ENCODE measurements at places on chromosomes 4 and X.

GRCh38 chr4:168293386-168293975 lies 25.1 kb downstream of the DDX60 start:
- DNase-seq: no peak

- no peak for DNase-seq
Measured at GRCh38 chr4:40553995-40554394, 75.7 kb downstream of the RBM47 start.

GRCh38 chrX:105647749-105648148 lies 174.6 kb upstream of the NRK start:
- no peak for DNase-seq

DNA sequence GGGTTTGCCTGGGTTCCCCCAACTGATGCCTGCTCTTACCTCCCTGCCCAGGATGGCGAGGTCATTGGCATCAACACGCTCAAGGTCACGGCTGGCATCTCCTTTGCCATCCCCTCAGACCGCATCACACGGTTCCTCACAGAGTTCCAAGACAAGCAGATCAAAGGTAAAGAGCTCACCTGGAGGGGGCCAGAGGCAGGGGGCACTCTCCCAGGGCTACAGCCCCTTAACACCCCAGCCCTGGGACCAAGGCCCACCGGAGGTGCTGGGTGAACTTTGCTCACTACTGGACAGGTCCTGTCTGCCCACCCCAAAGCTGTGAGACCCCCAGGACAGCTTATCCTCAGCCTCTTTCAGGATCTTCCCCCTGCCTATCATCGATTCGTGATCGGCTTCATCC lies 24.5 kb downstream of the HTRA3 start:
- DNase-seq: no peak

GRCh38 chrX:39758791-39759525 lies 338.8 kb downstream of the BCOR start:
- DNase-seq: no peak

DNA sequence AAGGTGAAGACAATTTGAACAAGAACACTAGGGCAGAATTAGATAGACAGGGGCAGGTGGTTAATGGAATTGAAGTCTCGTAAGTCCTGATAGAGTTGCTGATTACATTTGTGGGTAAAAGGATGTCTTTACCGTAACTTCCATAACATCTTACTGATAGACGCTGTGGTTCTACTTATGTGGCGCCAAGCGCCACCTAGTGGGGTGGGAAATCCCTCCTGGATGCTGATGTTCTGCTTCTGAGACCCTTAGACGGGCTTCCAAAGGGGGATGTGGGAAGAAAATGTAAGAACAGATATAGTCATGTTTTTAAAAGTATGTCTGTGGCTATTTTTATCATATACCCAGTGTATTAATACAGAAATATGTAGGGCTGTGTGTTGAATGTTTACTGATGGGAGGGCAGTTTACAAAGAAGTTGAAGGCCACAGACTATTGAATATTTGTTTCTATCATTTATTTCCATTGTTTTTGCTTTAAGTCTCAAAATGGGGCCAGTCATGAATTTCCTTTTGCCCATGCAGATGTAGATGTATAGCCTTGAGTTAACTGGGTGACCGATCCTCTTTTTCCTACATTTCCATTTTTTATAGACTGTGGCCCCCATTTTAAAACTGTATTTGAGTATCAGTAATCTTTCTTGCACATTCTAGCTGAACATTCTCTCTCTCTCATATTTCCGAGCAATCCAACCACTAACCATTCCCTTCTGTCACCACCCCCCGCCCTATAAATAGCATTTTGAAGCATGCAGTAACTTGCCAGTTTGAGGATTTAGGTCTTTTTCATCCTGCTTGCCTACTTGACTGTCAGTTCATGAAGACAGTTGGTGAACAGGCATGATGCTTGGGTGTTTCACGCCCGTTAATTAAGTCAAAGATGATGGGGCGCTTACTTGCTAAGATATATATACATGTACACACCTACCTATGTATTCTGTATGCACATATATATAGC lies 12.1 kb upstream of the TLR8 start:
- no peak for DNase-seq

GRCh38 chr4:85496933-85497332 lies 22.0 kb downstream of the ARHGAP24 start:
- DNase-seq: no peak

- no peak for DNase-seq
Measured at GRCh38 chr4:157701695-157701994, 471.2 kb downstream of the GASK1B start.

DNA sequence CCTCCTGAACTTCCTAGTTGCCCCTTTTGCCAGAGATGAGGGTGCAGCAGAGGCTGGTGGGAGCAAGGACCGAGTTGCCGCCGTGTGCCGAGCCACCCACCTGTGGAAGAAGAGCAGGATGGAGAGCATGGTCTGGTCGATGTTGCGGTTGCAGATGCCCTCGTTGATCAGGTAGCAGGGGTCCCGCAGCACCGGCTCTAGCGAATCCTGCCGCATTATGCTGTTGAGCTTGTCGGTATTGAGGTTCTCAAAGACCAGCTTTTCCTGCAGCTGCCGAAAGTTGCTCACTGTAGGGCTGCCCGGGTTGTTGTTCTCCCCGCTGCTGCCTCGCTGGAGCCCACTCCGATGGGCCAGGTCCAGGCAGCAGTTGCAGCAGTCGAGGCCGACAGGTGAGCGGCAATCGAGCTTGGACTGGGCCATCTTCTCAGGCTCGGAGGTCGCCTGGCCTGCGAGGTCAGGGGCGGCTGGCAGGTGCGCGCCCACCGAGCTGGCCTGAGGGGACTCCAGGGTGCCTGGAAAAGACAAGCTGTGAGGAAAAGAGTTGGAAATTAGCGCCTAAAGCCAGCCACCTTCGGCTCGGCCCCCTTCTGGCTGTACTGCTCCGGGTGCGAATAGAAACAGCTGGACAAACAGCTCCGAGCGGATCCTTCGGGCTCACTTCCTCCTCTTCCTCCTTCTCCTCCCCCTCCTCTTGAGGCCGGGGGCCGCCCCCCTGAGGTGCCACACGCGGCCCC lies 420 bp downstream of the TSC22D3 start:
- DNase-seq: no peak

DNA sequence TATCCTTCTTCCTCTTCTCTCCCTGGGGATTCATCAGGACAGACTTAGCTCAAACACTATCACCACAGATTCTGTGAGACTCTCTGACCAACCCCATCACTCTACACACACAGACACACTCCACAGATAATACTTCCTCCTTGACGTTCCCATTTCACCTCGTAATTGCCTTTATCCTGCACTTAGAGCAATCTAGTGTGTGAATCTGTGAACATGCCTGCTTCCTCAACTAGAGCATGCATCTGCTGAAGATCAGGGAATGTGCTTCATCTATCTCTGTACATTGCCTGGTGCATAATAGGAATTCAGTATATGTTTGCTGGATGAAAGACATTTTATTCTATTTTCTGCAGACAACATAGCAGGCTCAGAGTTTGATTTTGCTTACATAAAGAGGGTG lies 25.1 kb upstream of the HS6ST2 start:
- DNase-seq: no peak

GRCh38 chr4:3715061-3715854 lies 50.9 kb upstream of the ADRA2C start:
- DNase-seq: no peak

- peak; percentile 54 for DNase-seq
Measured at GRCh38 chr4:52038103-52038912, at the start of gene SGCB. Gene SGCB (minus strand): TSS chr4:52038299. CDS start chr4:52038259, 40 bp downstream.

- DNase-seq: no peak
Measured at GRCh38 chr4:184421533-184422155, 52.7 kb downstream of the IRF2 start.

DNA sequence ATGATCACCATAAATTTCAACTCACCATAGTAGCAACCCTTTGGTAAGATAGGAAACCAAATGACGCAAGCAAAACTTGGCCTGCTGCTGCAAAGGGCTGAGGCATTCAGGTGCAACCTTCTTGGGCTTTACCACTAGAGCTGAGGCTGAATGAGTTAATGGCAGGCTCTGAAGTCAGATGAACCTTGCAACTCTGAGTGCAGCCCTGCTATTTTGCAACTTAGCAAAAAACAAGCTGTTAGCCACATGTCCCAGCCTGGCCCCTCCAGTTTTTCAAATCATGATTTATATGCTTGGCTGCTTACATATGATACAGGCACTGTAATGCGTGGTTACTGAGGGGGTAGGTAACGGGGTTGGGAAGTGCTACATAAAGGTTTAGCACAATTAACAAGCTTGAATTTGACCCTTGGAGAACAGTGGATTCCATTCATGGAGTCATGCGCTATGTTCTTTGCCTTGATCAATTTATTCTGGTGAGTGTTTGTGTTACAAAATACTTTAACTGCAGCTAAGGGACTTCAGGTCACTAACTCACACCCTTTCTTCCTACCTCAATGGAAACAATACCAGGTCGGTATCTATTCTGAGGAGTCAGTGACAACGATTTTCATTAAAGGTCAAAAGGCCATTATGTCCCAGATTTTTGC lies 80.5 kb upstream of the PPARGC1A start:
- DNase-seq: no peak

- DNase-seq: no peak
Measured at GRCh38 chr4:32136081-32136787, 1416.1 kb downstream of the PCDH7 start.

DNA sequence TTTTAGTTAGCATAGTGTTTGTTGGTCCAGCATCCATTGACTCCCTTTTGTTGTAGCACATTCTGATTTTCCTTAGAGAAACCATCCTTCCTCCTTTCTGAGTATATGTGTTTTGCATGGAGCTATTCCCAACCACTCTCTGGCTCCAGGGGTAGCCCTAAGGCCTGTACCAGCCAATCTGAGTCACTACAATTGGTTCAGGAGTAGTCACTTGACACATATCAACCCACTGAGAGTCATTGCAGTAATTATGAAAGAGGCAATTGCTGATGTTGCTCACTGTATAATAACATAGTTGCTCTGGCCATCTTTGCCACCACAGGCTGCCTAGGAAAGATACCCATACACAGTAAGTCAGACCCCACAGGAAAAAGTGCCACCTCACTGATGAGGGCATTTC lies 71.2 kb upstream of the GRID2 start:
- no peak for DNase-seq

GRCh38 chrX:41301438-41301824 lies 32.5 kb upstream of the DDX3X start:
- no peak for DNase-seq

- no peak for DNase-seq
Measured at GRCh38 chr4:144819591-144819990, 173.6 kb downstream of the HHIP start.

DNA sequence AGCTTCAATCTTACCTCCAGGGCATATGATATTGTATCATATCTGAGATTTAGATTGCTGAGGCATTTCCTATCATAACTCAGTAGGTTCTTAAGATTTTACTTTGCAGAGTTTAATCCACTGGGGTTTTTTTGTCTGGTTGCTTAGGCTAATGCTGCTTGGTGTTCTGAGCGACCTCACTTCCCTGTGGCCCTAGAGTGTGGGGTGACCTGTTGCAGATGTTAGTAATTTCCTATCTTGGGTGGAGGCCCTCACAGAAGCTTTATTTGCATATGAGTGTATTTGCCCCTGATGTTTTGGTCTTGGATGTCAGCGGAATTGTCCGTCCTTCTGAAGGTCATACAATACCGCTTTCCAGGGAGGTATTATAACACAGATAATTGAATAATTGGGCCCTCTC lies 137.1 kb downstream of the NDST3 start:
- no peak for DNase-seq

GRCh38 chr4:182975806-182976205 lies 58.6 kb upstream of the DCTD start:
- DNase-seq: peak; percentile 2

GRCh38 chr4:173532725-173533511 lies 2.9 kb upstream of the HAND2 start:
- no peak for DNase-seq

DNA sequence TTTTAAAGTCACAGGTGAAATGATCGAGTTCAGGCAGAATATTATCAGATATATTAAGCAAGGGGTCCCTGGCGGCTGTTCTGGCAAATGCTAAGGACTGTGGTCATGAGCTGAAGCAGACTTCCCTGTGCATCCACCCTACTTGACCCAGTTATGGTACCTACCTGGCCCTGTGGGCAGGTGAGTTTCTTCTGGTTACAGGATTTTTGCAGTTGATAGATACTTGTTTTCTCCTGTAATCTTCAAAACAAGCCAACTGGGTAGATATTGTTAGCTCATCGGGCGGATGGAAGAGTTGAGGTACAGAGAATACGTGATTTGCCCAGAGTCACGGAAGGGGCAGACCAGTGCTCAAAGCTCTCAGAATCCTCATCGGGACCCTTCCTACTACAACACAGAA lies 18.5 kb upstream of the PROM1 start:
- DNase-seq: no peak

- DNase-seq: no peak
Measured at GRCh38 chr4:124631760-124632159, 80.8 kb downstream of the ANKRD50 start.

DNA sequence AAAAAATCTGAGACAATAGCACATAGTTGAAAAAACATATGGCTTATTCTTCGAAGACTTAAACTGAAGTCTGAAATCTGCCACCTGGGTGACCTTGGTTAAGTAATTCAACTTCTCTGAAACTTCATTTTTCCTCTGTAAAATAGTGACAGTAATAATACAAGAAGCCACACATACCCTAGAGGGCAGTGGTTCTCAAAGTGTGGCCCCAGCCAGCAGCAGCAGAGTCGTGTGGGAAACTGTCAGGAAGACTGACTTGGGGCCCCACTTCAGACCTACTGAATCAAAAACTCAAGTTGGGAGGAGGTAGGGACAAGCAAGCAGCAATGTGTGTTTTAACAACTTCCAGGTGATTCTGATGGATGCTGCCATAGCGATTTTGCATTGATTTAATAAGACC lies 249.9 kb downstream of the HNRNPD start:
- no peak for DNase-seq

- no peak for DNase-seq
Measured at GRCh38 chrX:49221868-49222267, 11.3 kb downstream of the CACNA1F start.

GRCh38 chr4:44351069-44351468 lies 97.5 kb downstream of the KCTD8 start:
- no peak for DNase-seq

- no peak for DNase-seq
Measured at GRCh38 chr4:68599150-68599549, 23.0 kb upstream of the UGT2B17 start.

DNA sequence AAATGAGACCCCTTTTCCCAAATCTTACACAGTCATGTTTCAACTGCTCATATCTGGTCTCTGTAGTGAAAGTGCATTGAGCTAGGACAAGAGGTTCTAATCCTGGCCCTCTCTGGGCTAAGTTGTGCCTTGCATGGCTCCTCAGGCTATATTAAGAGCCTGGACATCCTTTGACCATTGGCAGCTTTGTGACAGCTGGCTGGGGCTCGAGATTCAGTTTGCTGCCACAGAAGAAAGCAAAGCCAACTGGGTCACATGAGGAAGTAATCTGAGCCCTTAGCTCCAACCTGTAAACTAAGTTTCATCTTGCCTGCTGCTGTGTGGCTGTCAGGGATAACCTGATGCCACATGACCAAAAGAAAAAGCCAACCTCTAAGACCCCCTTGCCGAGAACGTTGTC lies 51.8 kb upstream of the JADE1 start:
- DNase-seq: no peak

GRCh38 chr4:57993944-57994343 lies 883.8 kb upstream of the IGFBP7 start:
- no peak for DNase-seq

GRCh38 chr4:127069675-127070074 lies 563.1 kb upstream of the INTU start:
- no peak for DNase-seq
